ENCODE measurements at places on chromosomes 7 and 10. TPM values are rescaled to one million over a fixed set of nuclear protein-coding genes. Genes with fewer than 3 reads are reported as not detected.
A peak's percentile ranks its signal among the peaks of the same experiment; 100 is the strongest.

GRCh38 chr7:139691253-139691781 lies 86.5 kb downstream of the HIPK2 start:
- no peak for DNase-seq

DNA sequence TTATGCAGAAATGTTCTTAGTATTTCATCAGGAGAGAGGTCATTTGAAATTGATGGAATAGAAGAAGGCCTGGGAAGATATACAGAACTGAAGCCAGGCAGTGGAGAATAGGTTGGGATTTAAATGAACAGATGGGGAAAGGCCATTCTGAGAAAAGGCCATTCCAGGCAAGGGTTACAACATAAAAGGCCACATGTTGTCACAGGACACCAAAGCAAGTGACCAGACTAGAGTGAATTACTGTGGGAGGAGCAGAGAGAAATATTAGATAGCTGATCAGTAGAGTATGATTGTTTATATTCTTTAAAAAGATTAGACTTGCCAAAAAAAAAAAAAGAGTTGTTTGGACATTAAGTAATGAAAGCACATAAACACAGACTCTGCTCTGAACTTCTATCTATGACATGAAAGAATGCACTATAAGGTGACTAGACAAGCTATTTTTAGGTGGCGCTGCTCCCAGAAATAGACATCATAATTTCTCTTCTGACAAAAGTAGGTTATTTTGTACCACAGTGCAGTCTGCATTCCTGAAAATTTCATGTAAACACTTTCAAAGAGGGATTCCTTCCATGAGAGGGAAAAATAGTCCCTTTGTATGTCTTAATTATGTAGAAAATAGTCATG lies 55.2 kb upstream of the DKK1 start:
- peak; percentile 37 for DNase-seq

IDI2 gene
- not detected for total RNA-seq

GIMAP8 gene
- not detected for total RNA-seq

CHST15 gene
- total RNA-seq: 0.18 TPM

DNA sequence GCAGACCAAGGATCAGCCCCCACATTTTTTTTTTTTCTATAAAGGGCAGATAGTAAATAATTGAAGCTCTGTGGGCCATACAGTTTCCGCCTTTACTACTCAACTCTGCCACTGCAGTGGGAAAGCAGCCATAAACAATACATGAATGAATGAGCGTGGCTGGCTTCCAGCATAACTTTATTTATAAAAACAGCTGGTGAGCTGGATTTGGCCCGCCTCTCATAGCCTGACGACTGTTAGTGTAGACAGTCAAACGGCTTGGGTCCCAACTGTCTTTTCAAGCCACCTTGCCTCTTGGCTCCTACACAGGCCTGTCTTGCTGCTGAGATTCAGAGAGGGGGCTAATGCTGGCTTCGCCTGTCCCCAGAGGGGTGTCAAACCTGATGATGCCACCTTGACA lies 169.8 kb upstream of the GPR26 start:
- no peak for DNase-seq
